ENCODE measurements at places on chromosomes 4 and X.

- no peak for DNase-seq
Measured at GRCh38 chr4:77177199-77177598, 20.2 kb downstream of the CCNG2 start.

- DNase-seq = no peak
Measured at GRCh38 chr4:21856754-21857153, 91.8 kb downstream of the KCNIP4 start.

GRCh38 chr4:86757468-86757867 lies 91.7 kb downstream of the SLC10A6 start:
- no peak for DNase-seq

GRCh38 chrX:142214081-142214480 lies 9.0 kb upstream of the MAGEC2 start:
- no peak for DNase-seq

DNA sequence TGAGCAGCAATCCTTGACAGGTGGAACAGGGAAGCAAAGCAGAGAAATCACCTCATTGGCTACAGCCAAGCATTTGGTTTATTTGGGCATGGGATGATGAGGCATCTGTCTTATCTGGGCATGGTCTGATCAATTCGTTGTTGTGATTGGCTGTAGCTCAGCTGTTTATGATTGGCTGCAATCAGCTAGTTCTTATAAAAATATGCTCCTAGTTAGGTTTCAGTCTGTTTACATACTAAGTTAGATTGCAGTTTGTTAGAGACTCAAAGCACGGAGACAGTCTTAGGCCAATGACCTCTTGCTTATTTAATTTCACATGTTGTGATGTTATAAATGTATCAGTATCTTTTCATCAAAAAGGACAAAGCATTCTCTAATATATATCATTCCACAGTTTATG lies 312.0 kb downstream of the PDGFC start:
- DNase-seq = no peak

DNA sequence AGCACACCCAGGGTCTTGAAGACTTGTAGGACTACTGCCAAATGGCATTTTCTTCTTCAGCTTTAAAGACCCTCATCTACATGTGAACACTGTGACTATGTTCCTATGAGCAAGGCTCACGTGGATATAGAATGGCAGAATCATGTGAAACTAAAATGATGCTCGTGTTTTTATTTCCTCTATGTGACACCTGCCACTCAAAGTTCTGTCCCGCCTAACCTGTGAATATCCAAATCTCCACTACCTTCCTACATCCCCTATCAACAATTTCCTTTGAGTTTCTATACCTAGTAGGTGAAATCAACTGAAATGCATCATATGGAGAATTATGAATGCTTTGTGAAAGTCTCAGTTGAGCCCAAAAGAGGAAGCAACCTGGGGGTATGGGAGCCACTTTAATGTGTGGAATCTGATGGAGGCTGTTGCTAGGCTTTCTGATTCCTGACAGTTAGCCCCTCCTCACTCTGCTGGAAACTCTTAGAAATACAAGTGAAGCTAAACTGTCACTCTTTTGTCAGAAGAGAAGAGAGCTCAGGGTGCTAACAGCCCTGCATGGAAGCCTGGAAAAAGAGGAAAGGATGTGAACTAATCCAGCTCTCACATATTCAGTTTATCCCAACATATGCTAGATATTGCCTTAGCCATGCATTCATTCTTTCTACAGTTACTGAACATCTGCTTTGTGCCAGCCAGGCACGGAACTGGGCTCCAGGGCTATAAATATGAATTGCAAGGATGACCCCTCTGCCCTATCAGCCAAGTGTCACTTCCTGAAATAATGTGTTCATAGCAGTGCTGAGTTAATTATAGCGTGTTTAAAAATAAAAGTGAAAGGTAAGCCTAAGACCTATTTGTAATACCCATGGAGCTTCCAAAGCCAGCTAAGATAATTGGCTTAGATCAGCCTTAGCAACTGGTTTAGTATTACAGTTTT lies 11.0 kb downstream of the LHFPL1 start:
- DNase-seq = no peak

DNA sequence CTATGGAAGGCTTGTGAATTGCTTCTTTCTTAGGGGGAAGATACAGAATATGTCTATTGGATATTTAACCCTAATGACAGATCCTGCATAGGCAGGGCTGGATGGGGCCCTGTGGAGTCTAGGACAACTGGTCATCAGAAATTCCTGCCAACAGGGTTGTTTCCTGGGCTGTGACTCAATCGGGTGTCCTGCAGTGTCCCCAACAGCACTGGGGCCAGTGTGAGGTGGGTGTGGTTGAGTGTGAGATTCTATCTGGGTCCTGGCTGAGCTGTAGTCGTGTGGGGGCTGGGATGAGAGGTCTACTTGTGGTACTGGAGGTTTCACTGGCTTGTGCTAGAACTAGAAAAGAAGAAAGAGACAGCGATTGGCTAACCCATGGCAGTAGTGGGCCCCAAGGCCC lies 87.3 kb upstream of the WDR1 start:
- DNase-seq = no peak

GRCh38 chr4:129978315-129978714 lies 882.4 kb downstream of the C4orf33 start:
- DNase-seq = no peak

DNA sequence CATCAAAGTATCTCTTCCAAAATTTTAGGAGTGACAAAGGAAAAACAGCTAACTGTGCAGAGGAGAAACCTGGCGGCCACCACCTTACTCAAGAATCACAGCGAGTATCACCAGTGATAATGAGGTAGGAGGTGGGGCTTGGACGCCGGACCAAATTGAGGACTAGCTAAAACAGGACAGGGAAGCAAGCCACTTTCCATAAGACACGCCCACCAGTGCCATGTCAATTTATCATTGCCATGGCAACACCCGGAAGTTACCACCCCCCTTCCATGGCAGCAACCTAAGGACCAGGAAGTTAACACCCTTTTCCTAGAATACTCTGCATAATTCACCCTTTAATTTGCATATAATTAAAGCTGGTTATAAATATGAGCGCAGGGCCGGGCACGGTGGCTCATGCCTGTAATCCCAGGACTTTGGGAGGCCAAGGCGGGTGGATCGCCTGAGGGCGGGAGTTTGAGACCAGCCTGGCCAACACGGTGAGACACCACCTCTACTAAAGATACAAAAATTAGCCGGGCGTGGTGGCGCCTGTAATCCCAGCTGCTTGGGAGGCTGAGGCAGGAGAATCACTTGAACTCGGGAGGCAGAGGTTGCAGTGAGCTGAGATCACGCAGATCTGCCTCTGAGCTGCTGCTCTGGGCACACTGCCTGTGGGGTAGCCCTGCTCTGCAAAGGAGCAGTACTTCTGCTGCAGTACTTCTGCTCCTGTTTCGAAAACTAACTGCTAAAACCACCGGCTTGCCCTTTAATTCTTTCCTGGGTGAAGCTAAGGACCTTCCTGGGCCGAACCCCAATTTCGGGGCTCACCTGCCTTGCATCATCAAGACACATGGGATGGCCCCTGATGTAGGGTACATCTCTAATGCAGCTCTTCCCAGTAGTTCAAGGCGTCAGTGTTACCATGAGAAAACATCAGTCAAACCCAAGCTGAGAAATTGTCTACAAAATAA lies 116.7 kb downstream of the HMX1 start:
- no peak for DNase-seq

DNA sequence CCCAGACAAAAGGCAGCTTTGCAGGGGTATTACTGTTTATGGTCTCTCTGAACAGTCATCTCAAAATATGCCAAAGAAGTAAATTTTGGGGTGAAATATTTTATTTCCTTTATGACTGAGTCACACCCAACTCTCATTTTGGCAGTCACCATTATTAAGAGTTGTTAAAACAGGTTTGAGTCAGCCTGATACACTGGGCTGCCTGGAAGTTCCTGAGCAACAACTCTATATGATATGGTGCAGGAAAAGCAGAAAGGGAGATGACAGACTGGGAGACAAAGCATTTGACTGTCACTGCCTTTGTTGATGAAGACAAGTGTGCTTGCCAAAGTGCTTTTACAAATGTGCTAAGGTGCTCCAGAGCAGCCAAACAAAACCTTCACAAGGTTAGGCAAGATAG lies 1263.5 kb downstream of the PCDH7 start:
- no peak for DNase-seq

DNA sequence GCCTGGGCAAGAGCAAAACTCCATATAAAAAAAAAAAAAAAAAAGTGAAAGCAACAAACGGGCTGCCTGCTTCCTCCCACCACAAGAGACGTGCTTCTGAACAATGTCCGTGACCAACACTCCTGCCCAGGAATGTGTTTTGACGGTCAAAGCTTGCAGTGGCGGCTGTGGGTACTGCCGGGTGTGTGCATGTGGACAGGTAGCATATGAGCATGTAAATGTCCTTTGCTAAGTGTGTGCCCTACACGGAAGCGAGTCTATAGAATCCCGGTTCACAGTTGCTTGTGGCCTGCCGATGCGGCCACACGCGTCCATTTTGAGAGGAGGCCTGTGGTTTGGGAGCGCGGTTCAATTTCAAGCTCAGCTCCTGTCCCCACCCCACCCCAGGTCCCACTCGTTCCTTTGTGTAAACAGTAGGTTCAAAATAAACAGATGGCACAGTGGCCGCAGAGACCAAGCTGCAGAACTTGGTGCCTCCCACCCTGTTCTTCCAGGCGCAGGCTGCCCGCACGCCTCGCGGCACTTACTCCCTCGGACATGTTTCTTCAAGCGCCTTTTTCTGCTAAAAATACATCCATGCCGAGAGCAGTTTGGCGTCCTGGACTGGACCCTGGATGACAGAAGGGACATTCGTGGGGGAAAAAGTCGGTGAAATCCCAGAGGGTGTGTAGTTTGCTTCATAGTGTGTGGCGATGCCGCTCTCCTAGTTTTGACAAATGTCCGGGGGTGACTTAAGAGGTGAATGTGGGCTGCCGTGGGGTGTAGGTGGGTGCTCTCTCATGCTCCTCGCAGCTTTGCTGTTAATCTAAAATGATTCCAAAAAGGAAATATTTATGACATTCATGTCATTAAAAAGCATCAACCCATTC lies 11.5 kb upstream of the NKX1-1 start:
- DNase-seq = no peak

DNA sequence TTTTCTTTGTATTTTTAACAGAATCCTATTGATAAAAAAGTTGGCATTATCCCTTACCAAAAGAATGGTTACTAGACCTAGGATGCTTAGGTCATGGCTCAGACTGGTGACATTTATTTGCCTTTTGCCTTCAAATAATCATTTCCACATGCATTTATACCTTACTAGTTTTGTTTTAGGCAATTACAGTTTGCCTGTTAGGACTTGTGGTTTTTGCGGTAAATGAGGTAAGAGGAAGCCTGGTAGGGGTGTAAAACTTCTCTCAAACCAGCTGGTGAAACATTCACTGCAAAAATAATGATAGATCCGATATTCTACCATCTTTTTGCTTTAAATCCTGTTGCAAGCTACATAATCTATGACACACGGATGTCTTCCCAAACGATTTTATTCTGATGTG lies 12.1 kb downstream of the LAMP2 start:
- no peak for DNase-seq
